ENCODE measurements at places on chromosomes 3 and 15.

DNA sequence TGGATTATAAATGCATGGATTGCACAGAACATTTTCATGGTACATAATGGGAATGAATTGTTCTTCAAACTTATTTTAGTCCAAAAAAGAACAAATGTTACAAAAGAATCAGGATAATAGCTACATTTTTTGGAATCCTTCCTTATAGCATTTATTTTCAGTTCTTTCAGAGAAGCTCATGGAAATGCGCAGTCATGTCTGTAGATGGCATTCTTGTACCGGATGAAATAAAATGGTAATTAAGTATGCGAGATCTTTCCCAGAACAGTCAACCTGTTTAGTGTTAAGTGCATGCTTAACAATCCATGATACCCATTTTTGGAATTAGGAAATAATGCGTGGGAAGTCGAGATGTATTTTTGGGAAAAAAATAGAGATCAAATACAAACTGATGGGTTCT is 38.2 kb upstream of the GOLGA8B start:
- DNase-seq: no peak

DNA sequence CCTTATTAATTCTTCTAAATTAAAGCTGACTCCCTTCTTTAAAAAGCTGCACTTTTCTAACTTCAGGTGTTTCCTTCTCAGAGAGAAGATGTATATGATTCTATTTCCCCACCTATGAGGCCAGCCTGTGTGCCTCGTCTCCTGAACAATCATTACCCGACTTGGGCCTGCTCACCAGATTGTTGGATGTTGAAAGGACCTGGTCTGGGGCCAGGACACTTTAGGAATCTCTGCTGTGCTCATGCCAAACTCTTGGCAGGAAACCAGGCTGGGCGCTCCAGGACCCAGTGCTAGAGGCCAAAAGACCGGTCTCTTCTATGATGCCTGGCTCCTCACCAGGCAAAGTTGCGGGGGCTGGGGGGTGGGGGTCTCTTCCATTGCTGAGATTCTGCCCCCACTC is 16.9 kb upstream of the LRRC31 start:
- no peak for DNase-seq

DNA sequence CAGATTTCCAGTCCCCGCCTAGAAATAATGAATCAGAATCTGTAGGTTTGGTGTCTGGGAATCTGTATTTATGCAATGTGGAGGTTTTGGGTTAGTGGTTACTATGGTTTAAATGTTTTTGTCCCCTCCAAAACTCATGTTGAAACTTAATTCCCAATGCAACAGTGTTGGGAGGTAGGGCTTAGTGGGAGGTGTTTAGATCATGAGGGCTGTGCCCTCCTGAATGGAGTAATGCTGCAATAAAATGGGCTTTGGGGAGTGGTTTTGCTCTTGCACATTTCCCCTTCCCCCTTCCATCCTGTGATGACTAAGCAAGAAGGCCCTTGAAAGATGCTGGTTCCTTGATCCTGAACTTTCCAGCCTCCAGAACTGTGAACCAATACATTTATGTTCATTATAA is 9.2 kb upstream of the RFC4 start:
- no peak for DNase-seq

DNA sequence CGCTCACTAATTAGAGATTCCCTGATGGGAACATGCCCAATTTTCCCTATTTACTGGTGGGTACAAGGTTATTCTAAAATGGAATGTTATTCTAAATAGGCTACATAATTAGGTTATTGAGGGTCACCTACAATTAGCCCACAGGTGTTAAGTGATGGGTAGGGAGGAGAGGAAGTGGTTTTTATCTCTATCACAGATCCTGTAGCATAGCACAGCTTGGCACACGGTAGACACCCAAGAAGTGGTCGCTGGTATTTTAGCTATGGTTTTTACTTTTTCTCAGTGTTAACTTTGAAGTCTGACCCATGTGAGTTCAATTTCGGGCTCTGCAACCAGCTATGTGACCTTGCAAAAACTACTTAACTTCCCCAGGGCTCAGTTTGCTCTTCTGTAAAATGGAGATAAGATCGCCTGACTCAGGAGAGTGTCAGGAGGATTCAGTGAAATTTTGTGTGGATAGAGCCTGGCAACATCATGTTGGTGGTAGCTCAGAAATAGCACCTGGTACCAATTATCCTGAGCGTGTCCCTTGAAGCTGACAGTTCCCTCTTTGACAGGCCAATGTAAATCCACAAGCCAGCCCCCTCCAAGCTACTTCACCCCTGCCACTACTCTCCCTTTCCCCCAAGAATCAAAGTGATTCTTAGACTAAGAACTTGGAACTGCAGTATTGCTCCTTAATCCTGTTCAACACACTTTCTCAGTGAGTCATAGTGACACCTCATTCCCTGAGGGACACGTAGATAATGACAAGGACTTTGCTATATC is 8.7 kb upstream of the LMCD1 start:
- DNase-seq: no peak

DNA sequence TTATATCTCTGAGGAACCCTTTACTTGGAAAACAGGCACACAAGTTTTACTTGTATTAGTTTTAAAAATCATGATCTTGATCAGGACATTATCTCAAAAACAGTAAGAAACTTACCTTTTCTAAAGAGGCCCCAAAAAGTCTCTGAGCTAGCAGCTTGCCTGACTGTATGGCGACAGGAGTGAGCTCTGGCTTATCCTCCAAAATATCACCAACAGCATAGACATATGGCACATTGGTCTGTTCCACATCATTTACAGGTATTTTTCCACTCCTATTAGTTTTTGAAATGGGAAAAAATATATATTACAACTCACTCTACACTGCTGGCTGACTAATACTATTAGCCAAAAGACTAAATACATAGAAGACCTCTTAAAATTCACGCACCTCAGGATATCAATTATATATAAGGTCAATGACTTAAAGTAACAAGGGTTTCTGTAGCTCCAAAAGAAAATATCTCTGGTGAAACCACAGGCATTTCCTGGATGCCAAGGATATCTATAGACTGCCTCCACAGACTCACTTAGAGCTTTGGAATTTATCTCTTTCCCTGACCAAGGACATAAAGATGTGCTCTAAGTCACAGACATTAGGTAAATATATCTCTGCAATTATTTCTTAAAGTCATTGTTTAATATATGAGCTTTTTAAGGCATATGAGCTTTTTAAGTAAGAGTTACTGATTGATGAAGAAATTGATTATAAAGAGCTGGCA is 33.1 kb downstream of the TXNRD3 start:
- DNase-seq: no peak

GRCh38 chr15:77402740-77403379 is 17.0 kb downstream of the PEAK1 start:
- no peak for DNase-seq

- DNase-seq: no peak
These were observed 41.6 kb upstream of the CNOT10 start for GRCh38 chr3:32643354-32643753.

DNA sequence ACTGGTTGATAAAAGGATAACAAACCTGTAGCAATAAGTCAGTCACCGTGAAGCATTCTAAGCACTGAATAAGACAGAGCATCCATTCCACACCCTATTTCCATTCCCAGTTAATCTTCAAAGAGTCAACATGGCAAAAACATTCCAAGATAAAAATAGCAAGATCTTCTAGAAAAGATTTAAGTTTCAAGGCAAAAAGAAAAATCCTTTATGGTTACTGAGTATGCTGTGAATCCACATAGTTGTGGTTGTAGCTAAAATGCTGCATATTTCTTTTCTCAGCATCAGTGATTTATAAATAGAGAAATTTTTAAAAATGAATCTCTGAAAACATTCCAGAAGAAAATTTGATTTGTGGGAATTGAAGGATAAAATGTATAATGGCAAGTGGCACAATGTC is 21.1 kb downstream of the GAP43 start:
- no peak for DNase-seq

- DNase-seq: no peak
These were observed 24.4 kb upstream of the CPOX start for GRCh38 chr3:98617841-98618240.

DNA sequence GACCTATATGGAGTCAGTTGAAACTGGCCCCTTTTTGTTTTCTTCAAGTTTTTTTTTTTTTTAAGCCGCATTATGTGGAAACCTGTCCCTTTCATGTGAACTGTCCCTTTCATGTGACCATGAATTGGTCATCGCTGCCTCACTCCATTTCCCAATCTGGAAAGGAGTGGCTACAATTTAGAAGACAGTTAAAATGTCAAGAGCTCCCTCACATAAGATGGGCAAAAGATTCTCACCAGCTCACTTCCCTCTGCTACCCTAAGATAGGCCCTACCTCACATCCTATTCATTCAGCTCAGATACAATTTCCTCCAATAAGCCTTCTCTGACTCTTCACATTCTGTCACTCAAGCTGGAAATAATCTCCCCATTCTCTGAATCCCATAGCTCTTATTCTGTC is 111.3 kb upstream of the BCL6 start:
- DNase-seq: no peak

- DNase-seq: no peak
These were observed 10.9 kb upstream of the LYSMD4 start for GRCh38 chr15:99744142-99744541.

DNA sequence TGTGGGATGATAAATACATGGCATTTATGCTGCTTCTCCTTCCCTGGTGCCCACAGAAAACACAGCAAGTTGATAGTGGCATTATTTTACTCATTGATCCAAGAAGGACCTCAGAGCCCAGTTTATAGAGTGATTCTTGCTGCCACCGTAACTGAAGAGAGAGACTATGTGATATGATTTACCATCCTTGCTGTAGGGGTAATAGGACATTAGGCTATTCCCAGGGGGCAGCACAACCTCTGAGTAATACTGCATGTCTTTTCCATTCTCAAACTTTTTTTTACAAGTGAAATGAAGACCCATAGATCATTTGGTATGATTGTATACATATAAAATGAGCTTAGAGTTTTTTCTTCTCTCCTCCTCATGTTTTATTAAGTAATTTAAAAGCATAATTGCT is 136.4 kb downstream of the ABI3BP start:
- DNase-seq: no peak

DNA sequence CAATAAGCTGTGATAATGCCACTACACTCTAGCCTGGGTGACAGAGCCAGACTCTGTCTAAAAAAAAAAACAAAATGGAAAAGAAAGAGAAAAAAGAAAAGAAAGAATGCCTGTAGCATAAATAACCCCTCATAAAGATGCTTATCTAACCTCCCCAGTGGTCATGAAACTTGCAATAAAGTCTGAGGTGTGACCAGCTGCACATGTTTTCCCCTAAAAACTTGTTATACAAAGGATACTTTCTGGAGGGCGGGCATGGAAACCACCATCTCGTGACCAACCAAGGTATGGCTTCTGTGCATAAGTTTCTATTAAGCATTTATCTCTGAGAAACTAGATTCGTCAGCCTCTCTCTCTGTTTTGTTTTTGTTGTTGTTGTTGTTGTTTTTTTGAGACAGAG is 21.8 kb downstream of the CCDC32 start:
- DNase-seq: no peak

- DNase-seq: no peak
These were observed 179.5 kb upstream of the NSMCE3 start for GRCh38 chr15:29449136-29449535.

- DNase-seq: no peak
These were observed 487.1 kb downstream of the PLOD2 start for GRCh38 chr3:145673838-145674237.

DNA sequence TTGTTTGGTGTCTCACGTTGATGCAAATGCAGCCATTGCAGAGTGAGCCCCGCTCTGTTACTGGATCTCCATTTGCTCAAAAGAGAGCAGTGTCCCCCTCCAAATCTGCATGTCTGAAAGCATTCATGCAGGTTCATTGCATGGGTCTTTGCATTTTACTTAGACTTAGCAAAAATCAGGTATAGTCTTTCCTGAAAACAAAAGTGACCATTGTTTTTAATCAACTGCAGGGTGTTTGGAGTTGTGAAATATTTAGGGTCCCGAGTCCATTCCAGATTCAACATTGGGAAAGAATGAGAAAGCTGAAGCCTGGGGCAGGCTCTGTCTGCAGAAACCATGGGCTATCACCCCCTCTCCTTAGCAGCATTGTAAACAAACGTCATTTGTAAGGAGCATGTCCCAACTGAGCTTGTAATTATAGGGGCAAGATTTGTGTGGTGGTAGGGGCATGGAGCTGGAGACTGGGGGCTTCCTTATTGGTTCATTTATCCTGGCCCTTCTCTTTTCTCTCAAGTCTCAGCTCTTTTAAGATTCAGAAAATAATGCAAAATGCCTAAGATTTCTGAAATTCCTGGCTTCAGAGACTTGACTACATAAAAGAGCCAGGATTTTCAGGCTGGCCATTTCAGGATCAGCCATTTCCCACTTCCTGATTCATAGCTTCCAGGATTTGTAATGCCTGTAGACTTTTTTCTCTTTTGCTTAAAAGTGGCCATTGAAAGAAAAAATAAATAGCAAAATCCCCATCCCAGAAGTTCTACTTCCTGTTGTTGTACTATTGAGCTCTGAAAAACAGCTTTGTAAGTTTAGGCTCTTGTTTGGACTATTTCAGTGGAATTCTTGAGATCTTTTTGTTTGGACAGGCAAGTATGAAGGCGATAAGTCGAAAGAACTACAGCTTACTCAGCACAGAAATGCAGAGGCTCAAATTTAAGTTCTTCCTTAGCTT is 23.0 kb downstream of the IGF1R start:
- no peak for DNase-seq

DNA sequence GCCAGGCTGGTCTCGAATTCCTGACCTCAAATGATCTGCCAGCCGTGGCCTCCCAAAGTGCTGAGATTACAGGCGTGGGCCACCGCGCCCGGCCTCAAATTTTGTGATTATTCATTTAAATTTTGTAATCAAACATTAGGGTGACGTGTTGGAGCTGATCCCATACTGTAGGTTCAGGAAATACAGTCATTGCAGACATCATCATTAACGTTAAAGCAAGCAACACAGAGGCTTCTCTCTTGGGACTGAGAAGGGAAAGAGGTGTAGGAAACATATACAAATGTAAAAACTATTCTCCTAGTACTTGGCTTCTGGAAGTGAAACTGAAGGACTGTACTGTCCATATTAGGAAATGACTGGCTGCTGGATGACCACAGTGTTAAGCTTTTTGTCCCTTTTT is 11.1 kb upstream of the ARID3B start:
- no peak for DNase-seq

GRCh38 chr15:58731756-58732535 is 17.6 kb downstream of the ADAM10 start:
- DNase-seq: no peak

DNA sequence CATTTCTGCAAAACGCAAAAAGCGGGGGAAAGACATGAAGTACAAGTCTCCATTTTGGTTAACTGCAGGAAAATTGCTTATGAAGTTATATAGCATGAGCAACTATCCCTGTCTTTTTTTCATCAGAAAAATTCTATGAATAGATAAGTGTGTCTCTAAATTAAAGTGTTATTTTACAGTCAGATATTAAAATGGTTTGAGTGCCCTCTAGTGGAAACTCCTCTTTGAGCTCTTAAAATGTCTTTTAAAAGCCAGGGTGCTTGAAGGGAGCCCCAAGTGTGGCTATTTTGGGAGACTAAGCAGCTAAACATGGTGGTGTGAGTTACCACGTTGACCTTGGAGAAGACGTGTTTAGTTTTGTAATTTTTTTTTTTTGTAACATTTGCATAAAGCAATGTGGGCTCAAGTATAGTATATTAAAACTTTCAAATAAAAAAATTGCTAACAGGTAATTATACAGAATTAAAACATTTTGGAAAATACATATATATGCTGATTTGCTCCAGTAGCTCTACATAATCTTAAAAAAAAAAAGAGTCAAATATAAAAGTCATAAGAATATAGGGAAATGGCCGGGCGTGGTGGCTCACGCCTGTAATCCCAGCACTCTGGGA is 77.2 kb downstream of the PPP2R3A start:
- DNase-seq: no peak
